ENCODE measurements at places on chromosomes 13 and 19.

GRCh38 chr13:32254916-32255723 lies 60.0 kb downstream of the ZAR1L start:
- DNase-seq, result no peak

- no peak for DNase-seq
Observed at GRCh38 chr13:94317063-94317491, 162.4 kb downstream of the DCT start.

DNA sequence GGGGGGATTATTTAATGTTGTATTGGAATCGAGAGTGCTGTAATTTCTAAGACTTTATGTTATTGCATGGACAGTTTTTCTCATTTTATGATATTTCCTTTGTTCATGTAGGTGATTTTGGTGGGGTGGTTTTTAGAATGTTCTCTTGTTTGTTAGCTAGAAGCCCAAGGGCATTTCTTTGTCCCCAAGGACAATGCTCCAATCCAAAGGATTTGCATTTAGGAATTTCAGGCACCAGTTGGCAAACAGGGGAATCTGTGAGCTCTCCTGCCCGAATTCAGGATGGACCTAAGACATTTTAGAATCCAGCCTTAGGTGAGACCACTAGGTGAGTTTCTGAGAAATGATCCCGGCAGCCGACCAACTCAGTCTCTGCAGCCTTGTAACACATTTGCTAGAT lies 324.9 kb downstream of the KCNRG start:
- no peak for DNase-seq

DNA sequence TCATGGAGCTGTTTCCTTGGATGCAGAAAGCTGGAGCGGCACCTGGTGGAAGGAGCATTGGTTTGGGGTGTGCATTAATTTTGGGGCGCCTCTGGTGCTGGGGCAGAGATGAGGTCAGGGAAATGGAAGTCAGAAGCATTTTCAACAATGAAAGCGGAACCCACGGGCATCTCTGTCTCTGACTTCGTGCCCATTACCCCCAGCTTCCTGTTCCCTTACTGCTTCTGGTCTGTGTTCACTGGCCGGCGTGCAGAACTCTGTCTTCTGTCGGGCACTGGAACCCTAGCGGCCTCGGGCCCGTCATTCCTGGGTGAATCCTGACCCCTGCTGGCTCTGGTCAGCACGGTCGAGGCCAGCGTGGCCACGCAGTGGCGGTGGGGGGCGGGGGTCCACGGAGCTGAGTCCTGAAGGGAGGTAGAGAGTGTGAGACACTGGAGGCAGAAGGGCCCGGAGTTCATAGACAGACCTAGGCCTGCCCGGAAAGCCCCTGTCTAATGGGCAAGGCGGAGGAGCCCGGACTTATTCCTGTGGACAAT lies 7.9 kb upstream of the LINGO3 start:
- DNase-seq, result no peak

DNA sequence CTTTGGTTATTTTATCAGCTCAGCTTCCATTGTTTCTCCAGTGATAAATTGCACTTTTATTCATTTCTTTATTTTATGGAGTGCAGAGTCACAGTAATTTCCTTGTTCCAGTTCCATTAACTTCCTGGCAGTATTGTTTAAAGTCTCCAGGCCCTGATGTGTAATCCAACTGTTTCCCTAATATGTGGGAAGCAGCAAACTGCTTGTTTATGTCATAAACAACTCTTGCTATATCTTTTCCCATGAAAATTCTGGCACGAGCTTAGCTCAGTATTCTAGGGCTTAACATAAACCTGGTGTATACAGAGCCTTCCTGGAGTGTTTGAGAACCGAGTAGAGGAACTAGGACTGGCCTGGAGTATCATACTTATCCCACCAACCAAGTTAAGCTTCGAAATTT lies 83.5 kb upstream of the ARGLU1 start:
- DNase-seq, result no peak

DNA sequence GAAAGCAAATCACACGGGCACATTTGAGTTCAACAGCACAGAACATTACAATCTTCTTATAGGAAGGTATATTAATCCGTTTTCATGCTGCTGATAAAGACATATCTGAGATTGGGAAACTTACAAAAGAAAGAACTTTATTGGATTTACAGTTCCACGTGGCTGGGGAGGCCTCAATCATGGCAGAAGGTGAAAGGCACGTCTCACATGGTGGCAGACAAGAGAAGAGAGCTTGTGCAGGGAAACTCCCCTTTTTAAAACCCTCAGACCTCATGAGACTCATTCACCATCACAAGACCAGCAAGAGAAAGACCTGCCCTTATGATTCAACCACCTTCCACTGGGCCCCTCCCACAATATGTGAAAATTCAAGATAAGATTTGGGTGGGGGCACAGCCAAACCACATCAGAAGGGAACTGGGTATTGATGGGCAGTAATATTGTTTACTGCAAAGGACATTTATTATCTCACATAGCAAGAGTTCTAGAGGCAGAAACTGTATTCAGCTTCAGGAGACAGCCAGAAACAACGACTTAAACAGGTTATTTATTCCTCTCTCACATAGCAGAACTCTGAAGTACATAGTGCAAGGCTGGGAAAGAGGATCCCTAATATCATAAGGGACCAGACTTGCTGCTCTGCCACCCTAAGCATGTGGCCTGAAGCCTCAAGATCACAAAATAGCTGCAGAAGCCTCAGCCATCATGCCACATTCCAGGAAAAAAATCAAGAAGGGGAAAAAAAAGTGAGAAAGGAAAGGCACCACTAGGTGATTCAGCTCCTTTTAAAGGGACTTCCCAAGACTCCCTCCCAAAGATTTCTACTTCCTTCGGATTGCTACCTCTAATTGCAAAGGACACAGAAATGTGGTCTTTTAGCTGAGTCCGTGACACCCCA lies 23.1 kb downstream of the FXYD5 start:
- DNase-seq, result no peak

- no peak for DNase-seq
Observed at GRCh38 chr13:61954092-61954491, 538.4 kb upstream of the PCDH20 start.

Data from left hindlimb (tissue), 1 donor.